AG04450 (cell line): ENCODE measurements at places on chromosomes 5 and 9.

GRCh38 chr5:94244921-94245320 is 373.5 kb downstream of the KIAA0825 start:
- no peak for DNase-seq

DNA sequence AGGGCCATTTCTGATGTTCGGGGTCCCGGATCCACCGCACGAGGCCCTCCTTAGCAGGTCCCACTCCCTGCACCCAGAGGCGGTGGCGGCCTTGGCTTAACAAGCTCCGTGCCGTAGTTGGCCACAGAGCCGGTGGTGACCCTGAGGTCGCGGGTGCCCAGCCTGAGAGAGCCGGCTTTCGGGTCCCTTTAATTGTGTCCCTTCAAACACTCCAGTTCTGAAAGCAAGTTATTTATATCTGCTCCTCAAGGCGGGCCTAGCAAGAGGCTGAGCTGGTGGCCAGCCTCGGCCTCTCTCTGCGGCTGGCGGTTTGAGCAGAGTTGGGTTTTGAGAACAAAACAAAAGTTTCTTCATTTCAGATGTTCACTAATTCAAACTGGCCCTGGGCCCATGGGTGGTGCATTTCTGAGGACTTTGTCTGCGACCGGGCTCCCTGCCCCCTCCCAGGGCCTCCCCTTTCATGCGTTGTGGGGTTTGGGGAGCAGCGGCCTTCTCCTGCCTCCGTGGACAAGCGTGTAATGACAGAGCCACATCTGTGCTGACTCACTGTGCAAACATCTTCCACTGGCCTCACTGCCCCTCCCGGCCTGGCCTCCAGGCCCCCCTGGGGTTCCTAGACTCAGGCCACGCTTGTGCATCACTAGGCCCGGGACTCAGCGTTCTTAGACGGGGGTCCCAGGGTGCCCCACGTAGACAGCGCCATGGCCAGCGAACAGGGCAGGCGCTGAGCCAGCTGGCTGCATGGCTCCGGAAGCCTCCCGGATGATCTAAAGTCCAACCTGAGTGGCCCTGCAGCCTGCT is 49.4 kb upstream of the COL5A1 start:
- DNase-seq = peak; percentile 38

- no peak for DNase-seq
Measured at GRCh38 chr5:21165344-21165743, 1177.3 kb upstream of the CDH18 start.

DNA sequence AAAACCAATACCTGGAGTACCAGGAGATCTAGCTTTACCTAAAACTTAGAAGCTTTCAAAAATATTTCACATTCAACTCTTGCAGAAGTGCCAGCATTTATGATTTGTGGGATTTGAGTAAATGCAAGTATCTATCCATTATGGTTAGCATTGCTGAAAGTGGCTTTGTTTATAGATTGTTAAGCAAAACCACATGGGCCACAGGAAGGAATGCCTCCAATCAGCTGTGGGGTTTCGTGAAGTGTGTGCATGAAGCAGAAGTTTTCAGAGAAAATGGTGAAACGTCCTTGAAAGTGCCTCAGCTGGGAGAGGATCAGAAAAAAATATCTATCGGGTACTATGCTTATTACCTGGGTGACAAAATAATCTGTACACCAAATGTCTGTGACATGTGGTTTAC is 4.2 kb downstream of the LECT2 start:
- peak; percentile 52 for DNase-seq

DNA sequence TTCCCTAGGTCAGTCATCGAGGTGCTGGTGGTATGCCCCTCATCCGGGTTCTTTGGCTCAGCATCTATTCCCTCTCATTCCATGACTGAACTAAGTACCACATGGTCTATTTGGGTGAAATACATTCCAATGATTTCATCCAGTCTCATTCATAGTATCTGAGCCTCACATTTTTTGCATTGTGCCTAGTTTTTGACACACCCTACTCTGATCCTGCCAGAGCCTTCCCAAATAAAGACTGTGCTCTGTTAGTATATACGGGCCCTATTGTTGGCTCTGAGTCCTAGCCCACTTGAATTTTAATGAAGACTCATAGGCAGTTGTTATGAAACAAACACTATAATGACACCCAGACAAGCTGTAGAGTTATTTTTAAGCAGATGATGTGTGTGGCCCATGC is 740.7 kb downstream of the CETN3 start:
- no peak for DNase-seq

DNA sequence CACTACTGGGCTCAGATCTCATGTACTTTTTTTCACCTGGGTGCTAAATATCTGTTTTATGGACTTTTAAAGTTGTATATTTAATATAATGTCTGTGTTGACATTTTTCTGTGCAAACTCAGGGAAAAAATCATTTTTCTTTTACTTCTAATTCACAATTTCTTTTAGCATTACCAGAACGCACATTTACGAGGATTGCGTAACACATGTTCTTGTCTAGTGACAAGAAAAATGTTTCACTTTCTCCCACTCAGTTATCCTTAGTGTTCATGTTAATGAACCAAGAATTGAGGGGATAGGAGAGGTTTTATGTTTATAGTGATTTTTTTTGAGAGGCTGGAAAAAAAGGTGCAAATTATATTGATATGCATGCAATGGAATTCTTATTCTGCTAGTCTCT is 86.3 kb upstream of the PJA2 start:
- no peak for DNase-seq

DNA sequence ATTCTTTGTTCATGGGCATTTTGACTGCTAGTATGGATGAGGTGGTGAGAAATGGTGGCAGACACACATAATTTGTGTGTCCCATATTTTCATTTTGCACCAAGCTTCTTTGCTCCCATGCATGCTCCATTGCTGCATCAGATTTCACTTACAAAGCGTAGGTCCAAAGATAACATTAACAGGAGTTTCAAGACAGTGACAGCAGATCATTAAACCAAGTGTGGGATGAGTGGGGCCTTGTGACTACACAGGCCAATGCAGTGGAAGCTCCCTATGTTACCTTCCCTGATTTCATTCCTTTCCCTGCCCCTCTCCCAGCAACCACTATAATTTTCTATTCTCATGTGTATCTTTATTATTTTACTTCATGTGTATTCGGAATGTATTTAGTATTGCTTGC is 142.0 kb downstream of the AOPEP start:
- DNase-seq = no peak

DNA sequence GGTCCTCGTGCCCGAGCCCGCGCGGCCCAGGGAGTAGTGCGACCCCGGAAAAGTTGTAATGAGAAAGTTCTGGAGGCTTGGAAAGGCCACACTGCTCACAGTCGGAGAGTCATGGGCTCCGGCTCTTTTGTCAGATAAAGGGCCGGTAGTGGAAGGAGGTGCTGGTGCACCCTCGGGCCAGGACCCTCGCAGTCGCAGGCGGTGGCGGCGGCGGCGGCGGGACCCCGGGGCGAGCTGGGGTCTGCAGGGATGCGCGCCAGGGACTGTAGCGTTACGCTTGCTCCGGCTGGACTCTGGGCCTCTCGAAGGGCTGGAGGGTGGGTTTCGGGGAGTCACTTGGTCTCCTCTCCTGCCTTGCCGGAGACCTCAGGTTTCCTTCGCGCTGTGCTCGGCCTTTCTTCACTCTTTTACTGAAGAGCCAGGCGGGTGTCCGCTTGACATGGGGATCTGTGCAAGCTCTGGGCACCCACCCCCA is 1.5 kb downstream of the RORB start:
- DNase-seq = no peak

- DNase-seq = no peak
Measured at GRCh38 chr5:176881021-176881749, 18.0 kb downstream of the HK3 start.

- DNase-seq = no peak
Measured at GRCh38 chr5:19233573-19233972, 754.4 kb downstream of the CDH18 start.

GRCh38 chr9:20355022-20355421 is 267.3 kb downstream of the MLLT3 start:
- peak; percentile 63 for DNase-seq

- DNase-seq = no peak
Measured at GRCh38 chr9:134853893-134854292, 26.7 kb upstream of the FCN2 start.

DNA sequence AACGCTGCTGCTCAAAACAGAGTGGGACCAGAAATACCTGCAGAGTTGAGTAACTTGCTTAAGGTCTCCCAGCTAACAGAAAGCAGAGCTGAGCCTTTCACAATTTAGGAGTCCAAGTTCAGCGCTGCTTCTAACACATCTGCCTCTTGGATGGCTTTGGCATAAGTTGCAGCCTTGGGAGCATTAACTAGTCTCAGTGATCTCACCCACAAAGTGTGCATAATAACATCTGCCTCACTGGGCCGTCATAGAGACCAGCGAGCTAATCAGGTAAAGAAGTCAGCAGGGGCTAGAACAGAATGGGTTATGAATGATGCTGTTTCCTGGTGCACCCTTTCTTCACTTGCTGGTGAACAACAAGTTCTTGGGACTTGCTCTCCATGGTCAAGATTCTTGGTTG is 36.5 kb downstream of the WWC1 start:
- DNase-seq = no peak

- no peak for DNase-seq
Measured at GRCh38 chr5:154923441-154924430, 14.3 kb downstream of the GEMIN5 start.

DNA sequence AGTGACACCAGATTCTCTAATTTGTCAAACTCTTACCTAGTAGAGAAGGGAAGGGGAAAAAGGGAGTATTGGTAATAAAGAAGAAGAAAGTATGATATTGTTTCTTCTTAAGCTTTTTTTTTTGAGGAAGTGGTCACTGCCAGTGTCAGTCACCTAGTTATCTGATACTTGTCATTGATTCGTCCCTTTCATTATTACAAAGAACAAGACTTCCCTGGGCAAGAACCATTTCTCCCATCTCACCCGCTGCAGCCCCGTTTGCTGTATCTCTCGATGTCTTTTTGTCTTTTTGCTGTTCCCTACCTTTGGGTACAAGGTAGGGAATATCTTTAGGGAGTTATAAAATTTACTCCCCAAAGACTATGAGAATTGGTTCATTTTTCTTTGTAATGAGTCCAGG is 249.0 kb downstream of the ARHGAP26 start:
- no peak for DNase-seq

DNA sequence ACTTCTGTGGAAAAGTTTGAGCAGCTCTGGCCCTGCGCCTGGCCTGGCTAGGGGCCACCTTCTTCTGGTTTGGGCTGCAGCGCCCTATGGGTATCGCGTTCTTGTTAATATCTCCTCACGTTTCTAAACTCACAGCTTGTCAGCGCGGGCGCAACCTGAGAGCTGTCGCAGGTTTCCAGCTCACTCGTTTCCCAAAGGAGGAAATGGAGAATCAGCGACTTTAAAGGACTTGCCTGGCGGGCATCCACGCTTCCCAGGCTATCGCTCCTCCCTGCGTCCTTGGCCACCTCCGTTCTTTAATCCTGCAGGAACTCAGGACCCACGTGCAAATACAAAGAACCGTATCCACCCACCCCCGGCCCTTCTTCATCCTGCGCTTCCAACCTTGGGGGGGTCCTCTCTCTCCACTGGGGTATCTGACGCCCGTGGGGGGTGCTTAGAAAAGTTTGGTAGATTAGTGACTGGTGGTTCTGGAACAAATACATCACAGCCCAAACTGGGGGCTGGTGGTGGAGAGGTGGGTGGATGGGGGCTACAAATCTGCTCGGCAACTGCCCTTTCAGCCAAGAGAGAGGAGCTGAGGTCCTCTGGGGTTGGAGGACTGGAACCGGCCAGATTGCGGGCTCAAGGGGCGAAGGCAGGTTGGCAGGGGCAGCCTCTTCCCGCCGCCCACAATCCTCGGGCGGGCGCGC is 578 bp upstream of the PSAT1 start:
- no peak for DNase-seq

- no peak for DNase-seq
Measured at GRCh38 chr9:79776581-79776980, 204.8 kb downstream of the TLE4 start.

DNA sequence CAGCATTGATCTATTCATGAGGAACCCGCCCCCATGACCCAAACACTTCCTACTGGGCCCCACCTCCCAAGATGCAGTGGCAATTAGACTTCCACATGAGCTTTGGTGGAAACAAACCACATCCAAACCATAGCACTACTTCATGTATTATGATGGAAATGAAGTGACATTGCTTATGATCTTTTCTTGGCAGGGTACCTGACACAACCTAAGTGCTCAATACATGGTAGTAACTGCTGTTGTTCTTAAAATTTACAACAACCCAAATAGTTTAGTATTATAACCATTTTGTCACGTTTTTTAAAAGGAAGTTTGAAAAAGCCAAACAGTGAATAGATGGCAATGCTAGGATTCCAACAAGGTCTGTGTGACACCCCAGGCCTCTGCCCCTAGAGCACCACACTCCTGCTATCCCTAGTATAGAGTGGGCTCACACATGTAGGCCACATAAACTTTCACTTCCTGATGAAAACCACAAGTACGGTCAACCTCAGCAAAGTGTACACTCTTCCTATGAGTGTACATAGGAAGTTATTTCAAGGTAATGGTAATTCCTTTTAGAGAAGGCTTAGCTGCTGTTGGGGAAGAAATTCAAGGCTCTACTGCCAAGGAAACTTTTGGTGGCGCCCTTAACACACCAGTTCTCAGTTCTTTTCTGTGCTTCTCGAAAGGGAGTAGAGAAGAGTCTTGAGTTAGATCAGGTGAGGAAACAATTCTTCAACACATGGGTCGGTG is 97.6 kb downstream of the ARSB start:
- no peak for DNase-seq

DNA sequence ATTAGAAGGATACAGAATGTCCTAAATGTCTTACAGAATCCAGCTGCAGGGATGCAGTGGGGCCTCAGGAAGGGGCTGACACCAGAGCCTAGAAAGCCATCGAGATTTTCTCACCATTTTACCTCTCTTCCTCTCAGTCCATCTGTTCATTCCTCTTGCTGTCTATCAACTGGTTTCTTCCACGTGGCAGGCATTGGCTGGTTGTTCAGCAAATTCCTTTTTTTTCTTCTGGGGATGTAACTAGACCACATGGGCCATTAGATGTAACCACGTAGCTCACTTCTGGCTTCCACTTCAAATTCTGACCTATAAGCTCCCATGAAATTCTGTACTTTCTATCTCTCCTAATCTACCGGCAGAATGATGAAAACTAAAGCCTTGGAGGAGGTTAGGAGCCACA is 93.6 kb upstream of the MTAP start:
- DNase-seq = no peak

- DNase-seq = no peak
Measured at GRCh38 chr5:132229236-132229635, 1.6 kb upstream of the P4HA2 start.

GRCh38 chr5:173411791-173412555 is 83.8 kb upstream of the STC2 start:
- no peak for DNase-seq

- no peak for DNase-seq
Measured at GRCh38 chr5:73596705-73597328, 29.2 kb upstream of the ARHGEF28 start.

GRCh38 chr5:79702606-79703380 is 13.2 kb downstream of the CMYA5 start:
- DNase-seq = no peak

- DNase-seq = no peak
Measured at GRCh38 chr5:124232515-124232914, 513.9 kb downstream of the ZNF608 start.

DNA sequence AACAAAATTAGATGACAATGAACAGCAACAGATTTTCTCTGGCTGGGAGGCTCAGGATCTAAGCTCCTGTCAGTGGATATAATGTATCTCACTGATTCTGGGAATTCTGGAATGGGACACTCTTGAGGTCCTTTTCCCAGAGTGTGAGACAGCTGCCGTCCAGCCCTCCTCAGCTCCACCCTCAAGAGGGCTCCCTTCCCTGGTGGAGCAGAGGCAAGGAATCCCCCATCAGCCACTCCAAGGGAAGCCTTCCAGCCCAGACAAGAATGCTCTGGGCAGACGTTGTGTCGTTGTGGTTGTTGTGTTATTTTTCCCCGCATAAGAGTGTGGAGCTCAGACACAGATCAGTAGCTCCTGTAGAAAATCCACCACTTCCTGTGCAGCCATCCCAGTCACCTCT is 47.7 kb upstream of the ATP10B start:
- no peak for DNase-seq
